ENCODE measurements at places on chromosomes 16 and 17.
A peak's percentile ranks its signal among the peaks of the same experiment; 100 is the strongest.

GRCh38 chr17:81888105-81888987 is 3.0 kb downstream of the ALYREF start:
- no peak for DNase-seq

GRCh38 chr16:31868691-31869167 is 4.9 kb upstream of the ZNF267 start:
- peak; percentile 70 for DNase-seq

DNA sequence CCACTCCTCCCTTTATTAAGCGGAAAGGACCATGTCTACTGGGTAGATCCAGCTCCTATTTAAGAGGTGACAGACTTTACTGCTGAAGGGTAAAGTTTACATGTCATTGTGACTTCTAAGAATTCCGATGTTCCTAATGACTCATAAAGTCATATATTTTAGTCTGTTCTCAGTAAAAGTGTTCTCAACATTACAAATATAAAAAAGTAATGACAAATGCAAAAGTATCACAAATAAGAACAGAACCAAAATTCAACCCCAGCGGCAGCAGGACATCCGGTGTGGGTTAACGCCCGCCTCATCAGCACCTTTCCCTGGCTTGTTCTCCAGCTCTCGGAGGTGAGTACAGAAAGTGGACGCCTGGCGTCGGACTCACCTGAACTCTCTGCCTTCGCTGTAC is 6.8 kb downstream of the AXIN1 start:
- no peak for DNase-seq

DNA sequence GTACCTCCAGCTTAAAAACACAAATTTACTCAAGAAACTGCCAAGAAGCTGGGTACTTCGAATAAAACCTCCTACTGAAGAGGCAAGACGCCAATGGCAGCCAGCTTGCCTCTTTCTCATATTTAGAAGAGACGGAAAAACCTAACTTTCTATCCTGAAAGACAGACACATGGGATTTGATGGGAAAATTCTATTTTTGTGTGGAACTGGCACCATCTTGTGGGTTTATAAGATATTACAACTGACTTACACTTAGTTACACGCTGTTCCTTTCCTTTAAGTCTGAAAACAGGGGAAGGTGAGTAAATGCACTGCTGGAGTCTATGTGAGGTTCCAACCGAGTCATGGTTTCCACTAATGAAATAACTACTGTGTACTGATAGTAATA is 10.3 kb downstream of the ZNF18 start:
- DNase-seq = peak; percentile 67

DNA sequence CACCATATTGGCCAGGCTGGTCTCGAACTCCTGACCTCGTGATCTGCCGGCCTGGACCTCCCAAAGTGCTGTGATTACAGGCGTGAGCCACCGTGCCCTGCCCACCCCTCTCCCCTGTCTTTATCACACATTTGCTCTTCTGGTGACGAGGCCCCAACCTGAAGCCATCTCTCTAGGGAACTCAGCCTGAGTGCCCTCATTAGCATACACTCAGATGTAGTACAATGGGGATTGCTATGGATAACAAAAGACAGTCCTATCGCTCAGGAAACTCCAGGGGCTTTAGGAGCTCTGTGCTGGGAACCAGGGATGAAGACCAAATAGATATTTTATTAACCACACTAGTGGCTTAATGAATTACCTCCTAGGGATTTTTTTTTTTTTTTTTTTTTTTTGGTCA is 100.7 kb downstream of the MARF1 start:
- no peak for DNase-seq

DNA sequence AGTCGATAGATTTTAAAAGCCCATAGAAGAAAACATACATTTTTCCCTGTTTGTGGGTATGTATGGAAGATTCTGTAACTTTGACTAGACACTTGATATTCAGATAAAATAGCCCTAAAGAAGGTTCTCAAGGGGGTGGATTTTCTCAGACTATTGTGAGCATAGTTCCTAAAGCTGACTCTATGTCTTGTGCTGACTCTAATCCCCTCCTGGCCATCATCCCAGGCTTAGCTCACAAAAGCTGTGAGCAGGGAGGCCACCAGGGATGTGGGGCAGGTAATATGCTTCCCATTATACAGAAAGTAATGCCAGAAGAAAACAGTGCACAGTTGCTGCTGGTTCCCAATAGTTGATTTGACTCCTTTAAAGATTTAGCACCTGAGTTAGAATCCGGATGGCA is 32.0 kb downstream of the CDH13 start:
- no peak for DNase-seq

Data from fibroblast of mammary gland (primary cell).